Fibroblast of upper back skin (primary cell): ENCODE measurements at places on chromosomes 2 and 18.

- DNase-seq = no peak
Measured at GRCh38 chr2:99980176-99980575, 162.2 kb downstream of the AFF3 start.

- DNase-seq = no peak
Measured at GRCh38 chr2:31033032-31033431, 105.2 kb downstream of the GALNT14 start.

DNA sequence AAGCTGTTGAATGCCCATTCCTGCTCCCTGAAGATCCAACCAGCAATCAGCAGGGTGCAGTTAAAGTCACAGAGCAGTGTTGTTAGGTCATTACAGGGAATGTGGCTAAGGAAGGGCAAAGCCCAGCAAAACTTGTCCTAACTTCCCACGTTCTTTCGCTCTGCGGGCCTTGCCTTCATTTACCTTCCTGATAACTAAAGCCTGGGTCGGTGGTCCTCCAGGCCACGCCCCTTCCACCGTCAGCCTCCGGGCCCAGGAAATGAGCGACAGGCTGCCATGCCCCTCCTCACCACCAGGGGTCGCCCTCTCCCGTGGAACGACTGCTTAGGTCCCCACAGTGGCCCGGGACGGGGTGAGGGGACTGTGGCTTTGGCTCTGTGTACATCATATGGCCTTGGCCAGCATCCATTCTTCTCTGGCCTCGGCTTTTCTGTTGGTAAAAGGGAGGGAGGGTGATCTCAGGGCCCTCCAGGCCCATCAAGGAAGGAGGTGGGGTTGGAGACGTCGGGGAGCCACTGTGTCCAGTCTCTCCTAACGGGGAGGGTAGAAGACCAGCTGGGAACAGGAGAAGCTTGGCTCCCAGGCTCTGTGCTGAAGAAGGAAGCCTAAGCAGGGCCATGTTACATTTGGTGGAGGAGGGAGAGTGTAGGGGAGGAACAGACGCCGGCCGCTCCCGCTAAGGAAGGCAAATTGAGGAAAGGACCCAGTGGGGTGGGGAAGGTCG, 2.2 kb downstream of the SH2D6 start:
- peak; percentile 84 for DNase-seq

DNA sequence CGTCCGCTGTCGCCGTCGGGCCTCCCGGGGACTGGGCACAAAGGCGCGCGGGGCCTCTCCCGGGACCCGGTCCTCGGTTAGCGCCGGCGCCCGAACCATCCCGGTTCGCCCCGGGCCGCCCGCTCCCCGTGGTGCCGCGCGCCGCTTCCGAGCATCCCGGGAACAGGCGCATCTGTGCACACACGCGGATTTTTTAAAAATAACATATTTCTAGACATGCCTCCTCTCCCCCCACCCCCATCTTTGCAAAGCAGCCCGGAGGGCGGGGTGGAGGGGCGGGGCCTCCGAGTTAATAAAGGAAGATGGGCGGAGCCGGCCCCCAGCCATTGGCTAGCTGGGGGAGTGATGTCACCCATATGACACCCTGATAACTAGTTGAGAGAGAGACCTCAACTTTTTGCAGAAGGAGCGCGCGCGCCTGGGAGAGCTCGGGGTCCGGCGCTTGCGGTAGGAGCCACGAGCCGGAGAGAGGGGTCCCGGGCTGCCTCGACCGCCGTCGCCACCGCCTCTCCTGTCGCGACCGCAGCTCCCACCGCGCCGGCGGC, at the start of gene SOX11:
Gene SOX11 (plus strand): TSS at position 400 of the 545 bp plus-strand sequence. CDS start 338 bp downstream, outside the sequence.
- DNase-seq = peak; percentile 97

DNA sequence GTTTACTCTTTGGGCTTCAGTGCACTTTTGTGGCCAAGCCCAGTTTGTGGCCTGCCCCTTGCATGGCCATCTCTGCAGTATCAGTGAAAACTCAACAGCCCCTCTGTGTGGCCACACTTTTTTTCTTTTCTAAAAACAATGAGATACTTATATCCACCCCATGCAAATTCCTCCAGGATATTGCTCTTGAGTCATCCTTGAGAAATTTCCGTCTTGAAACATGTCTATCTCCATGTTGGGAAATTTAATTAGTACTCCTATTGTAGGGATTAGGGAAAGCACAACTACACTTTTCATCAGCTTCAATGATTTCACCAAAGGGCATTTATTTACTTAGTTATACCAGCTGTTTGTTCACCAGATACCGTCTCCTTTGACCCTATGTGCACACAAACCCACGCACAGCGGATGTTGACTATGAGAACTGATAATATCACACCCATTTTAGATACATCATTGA, 993.1 kb downstream of the TSN start:
- peak; percentile 75 for DNase-seq

GRCh38 chr18:9782073-9782857, 74.2 kb downstream of the RAB31 start:
- DNase-seq = peak; percentile 92

DNA sequence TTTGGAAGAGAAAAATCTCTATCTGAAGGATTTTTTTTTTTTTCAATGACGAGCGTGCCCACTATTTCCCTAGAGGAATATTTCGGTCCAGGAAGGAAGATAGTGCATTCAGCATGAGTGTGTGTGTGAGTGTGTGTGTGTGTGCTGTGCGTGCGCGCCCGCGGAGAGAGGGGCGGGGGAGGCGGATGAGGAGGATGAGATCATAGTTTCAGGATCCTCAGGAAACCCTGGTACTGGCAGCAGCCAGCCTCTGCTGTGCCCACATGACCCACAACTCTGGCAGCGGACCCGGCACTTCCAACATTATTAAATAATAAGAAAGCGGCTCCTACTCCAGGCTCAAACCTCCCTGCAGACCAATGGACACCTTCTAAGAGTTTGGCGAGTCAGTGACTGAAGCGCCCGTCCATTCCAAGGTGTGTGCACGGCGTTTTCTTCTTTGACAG, 217.0 kb upstream of the DTNA start:
- peak; percentile 60 for DNase-seq

GRCh38 chr2:200756618-200757321, 54.9 kb upstream of the BZW1 start:
- peak; percentile 78 for DNase-seq

GRCh38 chr2:45008296-45009129, 739 bp downstream of the SIX2 start:
- no peak for DNase-seq

DNA sequence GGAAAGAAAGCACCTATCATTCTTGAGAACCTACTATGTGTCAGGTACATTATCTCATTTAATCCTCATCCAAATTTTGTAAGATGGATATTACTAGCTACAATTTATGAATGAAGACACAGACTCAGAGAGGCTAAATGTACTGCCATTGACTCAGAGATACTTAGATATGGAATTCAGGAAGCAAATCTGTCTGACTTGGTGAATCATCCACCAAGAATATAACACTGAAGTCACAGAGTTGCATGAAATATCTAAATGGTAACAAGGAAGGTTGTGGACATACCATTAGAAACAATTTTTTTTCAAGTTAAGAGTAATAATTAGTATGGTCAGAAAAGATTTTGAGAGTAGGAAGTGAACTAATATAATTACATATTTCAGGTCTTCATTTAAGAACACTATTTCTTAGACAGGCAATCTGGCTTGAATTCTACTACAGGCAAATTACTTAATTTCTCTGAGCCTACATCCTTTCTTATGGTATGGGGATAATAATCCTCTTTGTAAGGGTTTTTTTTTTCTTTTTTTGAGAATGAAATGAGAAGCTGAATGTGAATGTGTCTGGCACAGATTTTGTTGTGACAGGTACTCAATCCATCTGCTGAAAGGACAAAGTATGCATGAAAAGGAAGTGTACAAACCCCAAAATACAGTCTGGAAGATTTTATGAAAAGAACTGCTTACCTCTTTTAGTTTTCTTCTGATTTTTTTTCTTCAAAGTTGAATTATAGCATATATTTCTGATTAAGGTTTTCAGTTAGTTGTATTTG, 14.8 kb upstream of the C2orf66 start:
- DNase-seq = peak; percentile 83

DNA sequence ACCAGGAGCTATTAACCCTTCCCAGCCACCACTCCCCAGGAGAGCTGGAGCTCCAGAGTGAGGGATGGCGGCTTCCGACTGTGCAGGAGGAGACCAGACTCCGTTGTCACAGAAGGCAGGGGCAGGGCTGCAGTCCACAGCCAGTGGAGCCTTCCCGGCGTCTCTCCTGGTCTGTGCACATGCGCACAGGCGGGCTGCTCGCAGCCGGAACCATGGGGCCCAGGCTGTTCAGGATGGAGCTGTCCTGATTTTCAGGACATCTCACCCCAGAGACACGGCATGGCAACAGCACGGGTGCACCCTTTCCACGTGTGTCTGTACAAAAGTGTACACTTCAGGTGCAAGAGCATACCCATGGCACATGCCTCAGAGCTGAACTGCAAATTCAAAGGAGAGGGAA, 28.9 kb downstream of the EIPR1 start:
- DNase-seq = no peak

- no peak for DNase-seq
Measured at GRCh38 chr2:134590679-134591078, 128.1 kb downstream of the TMEM163 start.

DNA sequence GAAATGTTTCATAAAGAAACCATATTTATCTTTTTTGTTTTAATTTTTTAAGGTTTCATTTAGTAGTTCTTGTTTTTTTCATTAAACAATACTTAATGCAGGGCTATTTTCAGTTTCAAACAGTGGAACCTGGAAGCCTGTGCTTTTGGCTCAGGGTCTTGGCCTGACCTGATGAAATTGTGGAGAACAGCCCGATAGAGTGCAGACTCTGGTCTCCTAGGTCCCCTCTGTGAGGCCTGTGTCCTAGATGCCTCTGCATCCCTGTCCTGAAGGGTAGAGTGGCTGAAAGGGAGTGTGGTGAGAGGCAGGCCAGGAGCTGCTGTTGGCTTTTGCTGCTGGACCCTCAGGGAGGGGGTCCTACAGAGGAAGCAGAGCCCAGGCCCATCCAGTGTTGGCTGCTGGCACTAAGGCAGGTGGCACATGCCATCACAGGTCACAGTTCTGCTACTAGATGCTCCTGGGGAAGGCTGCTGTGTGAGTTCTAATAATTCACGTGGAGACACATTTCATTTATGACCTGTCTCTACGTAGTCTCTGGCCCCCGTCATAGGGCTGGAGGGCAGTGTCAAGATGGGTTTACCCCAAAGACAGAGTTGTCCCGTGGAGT, 201.0 kb upstream of the COPS8 start:
- DNase-seq = no peak

DNA sequence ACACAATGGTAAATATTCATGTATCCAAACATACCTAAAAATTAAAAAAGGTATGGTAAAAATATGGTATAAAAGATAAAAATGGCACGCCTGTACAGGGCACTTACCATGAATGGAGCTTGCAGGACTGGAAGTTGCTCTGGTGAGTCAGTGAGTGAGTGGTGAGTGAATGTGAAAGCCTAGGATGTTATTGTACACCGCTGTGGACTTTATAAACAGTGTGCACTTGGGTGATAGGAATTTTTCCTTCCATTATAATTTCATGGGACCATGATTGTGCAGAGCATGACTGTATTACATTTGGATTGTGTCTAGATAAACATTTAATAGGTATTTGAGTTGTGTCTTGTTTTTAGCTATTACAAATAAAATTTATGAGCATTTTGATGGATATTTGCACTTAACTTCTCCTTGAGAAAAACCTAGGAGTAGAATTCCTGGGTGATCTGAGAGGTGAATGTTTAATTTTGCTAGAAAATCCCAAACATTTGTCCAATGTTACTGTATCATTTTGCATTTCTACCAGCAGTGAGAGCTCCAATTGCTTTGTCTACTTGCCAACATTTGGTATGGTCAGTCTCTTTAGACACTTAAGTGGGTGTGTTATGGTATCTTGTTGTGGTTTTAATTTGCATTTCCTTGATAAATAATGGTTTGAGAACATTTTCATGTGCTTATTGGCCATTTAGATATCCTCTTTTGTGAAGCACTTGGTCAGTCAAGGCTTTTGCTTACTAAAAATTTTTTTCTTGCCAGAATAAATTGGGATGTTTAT, 81.7 kb downstream of the BCL2L11 start:
- no peak for DNase-seq

GRCh38 chr2:29160184-29160583, 45.0 kb downstream of the CLIP4 start:
- DNase-seq = no peak

DNA sequence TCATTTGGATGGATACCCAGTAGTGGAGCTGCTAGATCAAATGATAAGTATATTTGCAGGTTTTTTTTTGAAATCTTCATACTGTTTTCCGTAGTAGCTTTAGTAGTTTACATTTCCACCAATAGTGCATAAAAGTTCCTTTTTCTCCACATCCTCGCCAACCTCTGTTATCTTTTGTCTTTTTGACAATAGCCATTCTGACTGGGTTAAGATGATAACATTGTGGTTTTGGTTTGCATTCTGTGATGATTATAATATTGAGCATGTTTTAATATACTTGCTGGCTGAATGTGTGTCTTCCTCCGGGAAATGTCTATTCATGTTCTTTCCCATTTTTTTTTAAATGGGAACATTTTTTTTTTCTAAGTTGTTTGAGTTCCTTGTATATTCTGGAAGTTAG, 260.0 kb downstream of the GULP1 start:
- no peak for DNase-seq

GRCh38 chr18:41126541-41127235, 828.3 kb upstream of the PIK3C3 start:
- peak; percentile 86 for DNase-seq

GRCh38 chr2:143787674-143788073, 658.5 kb downstream of the ARHGAP15 start:
- no peak for DNase-seq

DNA sequence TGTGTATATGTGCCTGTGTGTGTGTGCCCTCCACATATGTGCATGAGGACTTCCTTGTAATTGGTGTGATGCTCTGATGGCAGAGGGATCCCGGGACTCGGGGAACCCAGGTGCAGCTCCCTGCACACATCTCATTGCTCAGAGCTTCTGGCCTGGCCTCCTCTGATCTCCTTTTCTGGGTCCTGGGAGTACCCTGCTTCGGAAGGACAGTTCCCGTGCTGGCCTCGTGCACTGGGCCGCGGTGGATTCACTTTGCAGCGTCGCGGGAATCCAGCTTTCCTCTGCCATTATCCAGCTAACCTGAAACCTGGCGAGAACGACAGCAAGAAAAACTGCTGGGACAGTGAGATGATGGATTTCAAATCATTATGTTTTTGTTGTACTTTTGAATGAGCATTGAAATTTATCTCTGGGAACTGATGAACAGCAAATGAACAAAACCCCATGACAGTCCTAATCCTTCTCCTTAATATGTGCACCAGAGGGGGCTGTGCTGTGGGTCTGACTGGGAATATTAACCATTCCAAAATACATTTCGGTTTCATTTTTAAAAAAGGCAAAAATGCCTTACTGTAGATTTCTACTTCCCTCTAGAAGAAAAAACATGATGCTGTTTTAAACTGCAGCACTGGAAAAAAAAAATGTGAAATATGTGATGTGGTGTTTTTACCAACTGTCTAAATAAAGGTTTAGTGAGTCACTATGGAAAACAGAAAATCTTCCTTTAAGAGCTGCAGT, 78.2 kb downstream of the PTGR3 start:
- DNase-seq = peak; percentile 9

GRCh38 chr2:183079139-183079775, 710 bp downstream of the DUSP19 start:
- DNase-seq = peak; percentile 7

GRCh38 chr2:49837561-49838293, 683.4 kb upstream of the FSHR start:
- DNase-seq = no peak
